ENCODE measurements at places on chromosomes 7 and 10.

GRCh38 chr10:30866896-30867295, 164.8 kb downstream of the ZNF438 start:
- no peak for DNase-seq

DNA sequence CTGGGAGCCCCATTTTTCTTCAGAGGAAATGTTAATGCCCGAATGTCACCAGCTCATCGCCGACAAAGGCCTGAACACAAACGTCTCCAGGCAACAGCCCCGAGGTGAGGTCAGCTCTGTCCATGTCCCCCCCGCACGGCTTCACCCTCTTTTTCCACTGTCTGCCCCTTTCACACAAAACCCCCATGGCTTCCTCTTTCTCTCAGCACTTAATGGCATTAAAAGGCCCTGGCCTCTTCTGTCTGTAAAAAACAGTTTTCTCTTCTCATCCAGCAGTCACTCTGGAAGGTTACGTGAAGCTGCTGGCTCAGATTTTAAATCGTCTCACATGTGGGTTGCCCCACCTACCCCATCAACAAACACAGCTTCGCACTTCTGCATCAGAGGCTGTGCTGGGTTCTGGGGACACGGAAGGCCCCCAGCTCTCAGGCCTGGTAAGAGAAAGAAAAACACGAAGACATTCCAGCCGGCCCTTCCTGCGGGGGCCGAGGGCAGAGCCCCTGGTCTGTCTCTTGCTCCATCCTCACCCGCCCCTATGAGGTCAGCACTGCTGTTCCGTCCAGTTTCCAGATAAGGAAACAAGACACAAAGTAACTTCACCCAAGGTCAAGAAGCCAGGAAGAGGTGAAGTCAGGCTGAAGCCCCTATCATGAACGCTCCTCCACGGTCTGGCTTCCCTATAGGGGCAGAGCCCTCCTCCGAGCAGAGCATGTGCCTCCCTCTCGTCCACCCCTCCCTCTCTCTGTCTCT, 91.1 kb upstream of the PDGFA start:
- DNase-seq = no peak

DNA sequence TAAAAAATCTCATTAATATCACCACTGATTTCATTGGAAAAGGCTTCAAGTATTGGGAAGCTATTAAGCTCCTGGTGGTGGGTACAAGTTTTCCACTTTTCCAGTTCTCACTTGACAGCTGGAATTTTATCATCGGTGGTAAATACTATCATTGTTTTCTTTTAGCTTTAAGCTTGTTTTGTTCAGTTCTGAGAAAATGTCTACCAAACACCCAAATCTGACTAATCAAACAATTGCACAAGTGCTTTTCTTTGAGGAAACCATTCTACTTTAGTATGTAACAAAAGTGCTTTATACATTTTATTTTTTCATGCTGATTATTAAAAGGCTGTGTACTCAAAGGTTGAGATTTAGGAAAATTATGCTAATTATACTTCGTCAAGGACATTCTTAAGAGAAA, 7.9 kb downstream of the PRPF18 start:
- no peak for DNase-seq

GRCh38 chr7:147406521-147407135, 1183.9 kb upstream of the C7orf33 start:
- peak; percentile 33 for DNase-seq

DNA sequence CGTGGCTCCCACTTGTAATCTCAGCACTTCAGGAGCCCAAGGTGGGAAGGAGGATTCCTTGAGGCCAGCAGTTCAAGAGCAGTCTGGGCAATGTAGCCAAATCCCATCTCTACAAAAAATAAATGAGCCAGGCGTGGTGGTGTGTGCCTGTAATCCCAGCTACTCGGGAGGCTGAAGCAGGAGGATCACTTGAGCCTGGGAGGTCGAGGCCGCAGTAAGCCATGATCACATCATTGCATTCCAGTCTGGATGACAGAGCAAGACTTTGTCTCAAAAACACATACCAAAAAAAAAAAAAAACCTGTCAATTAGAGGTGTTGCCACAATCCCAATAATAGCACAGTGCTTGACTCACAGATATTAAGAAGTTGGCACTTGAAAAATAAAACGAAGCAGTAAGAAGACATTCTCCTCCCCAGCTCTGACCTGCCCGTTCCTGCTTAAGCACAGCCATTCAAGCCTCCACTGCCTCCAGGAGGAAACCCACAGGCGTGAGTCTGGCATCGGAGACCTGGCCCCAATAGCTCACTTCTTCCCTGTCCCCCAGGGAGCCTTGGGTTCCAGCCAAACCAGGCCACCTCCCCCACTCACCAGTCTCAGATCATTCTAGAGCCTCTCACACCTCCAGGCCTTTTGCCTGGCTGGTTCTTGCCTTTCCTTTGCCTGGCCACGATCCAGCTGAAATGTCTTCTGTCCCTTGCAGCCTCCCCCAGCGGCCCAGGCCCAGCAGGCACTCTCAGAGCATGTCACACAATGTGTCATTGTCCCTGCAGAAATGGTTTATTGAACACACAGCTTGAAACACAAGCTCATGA, 45.3 kb upstream of the GTF2I start:
- DNase-seq = no peak

DNA sequence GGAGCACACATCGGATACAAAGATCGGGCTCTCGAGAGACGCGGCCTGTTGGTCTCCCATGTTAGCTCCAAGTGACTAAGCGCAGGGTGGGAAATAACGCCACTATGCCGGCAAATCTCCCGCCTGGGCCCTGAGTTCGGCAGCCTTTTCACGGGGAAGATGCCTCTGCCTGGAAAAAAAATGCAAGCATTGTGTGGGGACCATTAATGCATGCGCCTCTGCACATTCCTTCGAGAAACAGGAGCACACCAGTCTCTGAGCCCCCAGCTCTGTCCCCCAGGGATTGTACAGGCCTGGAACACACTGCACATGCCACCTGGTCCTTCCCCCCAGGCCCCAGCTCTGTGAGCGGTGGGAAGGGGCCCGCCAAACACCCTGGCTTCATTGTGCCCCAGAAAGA, 44.1 kb downstream of the FBXW4 start:
- no peak for DNase-seq

- peak; percentile 2 for DNase-seq
Measured at GRCh38 chr7:115662120-115662519, 368.4 kb downstream of the TFEC start.

DNA sequence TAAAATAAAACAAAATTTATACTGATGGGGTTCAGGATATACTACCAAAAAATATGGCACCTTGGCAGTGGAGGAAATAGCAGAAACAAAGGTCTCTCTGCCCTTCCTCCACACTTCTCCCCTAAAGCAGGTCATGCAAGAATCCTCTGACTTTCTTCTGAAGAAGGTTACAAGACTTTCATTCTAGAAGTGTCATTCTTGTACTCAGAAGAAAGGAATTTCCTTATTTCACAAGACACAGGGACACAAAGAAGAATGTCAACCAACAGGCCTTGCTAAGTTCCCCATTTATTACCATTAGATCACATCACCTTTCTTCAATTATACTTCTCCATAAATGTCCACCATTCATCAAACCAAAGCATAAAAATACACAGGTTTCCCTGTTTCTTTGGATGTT, 470.2 kb downstream of the PAXIP1 start:
- DNase-seq = no peak

DNA sequence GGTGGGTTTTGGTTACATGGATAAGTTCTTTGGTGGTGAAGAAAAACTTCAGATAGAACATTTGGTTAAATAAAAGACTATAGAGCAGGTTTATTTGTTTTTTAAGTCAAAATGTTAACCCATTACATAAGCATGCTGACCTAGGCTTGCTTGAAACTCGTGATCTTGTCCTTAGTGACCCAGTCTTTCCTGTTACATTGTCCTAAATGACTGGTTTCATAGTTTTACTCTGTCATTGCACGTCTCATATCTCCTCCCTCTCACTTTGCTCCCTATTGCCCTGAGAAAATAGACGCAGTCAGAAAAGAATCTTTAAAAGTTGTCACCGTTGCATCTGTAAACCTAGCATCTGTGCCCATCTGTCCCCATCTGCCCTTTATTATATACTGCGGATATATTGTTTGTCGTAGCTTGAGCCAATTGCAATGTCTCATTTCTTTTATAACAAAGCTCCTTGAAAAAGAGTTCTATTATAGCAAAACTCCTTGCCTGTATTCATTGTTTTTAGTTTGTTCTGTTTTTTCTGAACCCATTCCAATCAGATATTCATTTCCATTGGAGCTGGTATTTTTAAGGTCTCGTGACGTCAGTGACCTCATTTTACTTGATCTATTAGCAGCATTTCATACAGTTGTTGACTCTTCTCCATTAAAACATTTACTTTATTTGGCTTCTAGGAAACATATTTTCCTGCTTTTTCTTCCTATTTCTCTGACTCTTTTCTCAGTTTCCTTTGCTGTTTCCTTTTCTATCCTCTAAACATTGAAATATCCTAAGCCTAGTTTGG, 57.3 kb downstream of the HELLS start:
- no peak for DNase-seq

GRCh38 chr7:100154651-100155491, 3.7 kb downstream of the TRAPPC14 start:
- DNase-seq = no peak

DNA sequence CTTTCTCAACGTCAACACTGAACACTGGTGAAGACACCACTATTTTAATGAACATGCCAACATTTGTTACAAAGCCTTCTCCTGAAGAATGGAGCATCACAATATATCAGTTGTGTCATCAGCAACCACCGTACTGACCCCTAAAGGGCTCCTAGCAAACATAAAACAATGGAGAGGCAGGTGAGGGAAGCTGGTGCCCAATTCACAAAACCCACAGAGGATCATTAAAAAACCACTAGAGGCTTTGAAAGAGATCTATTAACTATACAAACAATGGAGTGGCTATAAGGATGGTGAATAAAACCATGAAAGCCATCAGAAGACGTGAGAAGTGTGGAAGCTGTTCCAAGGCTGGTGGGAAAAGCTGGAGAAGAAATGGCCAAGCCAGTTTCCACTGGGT, 150.8 kb downstream of the FAM107B start:
- no peak for DNase-seq

DNA sequence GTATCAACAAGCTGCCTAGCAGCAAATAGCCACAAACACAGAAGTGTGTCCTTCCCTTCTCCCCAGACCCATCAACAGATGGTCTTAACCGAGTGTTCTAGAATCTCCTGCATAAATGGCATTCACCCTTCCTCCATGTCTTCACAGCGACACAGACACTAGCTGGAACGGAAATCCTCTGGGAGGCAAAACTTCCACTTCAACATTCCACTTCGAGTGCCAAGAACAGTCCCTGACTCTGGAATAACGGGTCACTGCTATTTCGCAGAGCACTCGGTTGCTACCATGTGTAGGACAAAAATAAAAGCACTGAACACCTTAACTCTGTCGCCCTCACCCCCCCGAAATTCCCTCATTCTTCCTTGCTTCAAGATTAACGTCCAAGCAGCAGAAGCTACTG, 65.1 kb downstream of the SFMBT2 start:
- DNase-seq = no peak

DNA sequence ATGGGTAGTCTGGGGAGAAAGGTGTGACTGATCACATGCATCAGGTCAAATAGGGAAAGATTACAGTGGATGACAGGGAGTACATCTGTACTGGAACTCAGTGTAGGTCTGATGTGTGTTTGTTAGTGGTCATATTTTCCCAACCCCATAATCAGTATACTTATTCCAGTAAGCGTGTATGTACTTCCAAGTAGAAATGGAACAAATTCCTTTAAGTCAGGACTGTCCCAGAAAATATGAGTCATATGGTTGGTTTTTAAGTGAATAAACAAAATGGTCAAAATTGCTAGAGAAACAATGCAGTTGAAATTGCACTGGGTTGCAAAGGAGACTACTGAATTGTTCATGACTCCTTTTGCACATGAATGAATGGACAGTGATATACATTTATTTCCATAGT, 118.8 kb upstream of the MYO3A start:
- DNase-seq = peak; percentile 3

DNA sequence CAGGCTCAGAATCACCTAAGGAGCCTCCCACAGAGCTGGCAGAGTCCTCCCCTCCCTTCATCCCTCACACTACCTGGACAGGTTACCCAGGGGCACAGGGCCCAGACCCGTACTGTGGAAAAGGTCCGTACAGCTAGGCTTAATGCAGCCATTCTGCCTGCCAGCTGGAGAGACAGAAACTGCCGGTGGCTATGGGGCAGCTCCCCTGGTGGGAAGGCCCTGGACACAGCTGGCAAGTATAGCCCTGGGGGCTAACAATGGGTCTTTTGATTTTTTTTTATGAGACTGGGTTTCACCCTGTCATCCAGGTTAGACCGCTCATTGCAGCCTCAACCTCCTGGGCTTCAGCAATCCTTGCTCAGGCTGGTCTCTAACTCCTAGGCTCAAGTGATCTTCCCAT, 68.3 kb downstream of the GNA12 start:
- DNase-seq = no peak

- DNase-seq = no peak
Measured at GRCh38 chr7:142881586-142882337, 3.8 kb downstream of the TRPV6 start.

GRCh38 chr10:4003348-4003973, 218.5 kb upstream of the KLF6 start:
- no peak for DNase-seq

DNA sequence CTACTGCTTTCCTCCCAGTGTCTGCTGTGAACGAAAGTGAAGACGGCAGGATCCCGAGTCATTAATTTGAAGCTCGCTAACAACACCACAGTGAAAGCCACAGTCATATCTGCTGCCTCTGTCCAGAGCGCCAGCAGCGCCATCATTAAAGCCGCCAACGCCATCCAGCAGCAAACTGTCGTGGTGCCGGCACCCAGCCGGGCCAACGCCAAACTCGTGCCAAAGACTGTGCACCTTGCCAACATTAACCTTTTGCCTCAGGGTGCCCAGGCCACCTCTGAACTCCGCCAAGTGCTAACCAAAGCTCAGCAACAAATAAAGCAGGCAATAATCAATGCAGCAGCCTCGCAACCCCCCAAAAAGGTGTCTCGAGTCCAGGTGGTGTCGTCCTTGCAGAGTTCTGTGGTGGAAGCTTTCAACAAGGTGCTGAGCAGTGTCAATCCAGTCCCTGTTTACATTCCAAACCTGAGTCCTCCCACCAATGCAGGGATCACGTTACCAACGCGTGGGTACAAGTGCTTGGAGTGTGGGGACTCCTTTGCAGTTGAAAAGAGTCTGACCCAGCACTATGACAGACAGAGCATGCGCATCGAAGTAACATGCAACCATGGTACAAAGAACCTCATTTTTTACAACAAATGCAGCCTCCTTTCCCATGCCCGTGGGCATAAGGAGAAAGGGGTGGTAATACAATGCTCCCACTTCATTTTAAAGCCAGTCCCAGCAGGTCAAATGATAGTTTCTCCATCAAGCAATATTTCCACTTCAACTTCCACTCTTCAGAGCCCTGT, 94.8 kb upstream of the KCNMA1 start:
- DNase-seq = no peak

- no peak for DNase-seq
Measured at GRCh38 chr10:44914891-44915290, 3.8 kb downstream of the TMEM72 start.

- no peak for DNase-seq
Measured at GRCh38 chr7:117347962-117348672, 25.3 kb upstream of the WNT2 start.

- DNase-seq = no peak
Measured at GRCh38 chr10:103795634-103796270, 59.6 kb downstream of the SH3PXD2A start.

- no peak for DNase-seq
Measured at GRCh38 chr7:151378496-151379192, 31.2 kb downstream of the WDR86 start.
